ENCODE measurements at places on chromosomes 13 and 19.

- no peak for DNase-seq
Measured at GRCh38 chr13:72696579-72696978, 30.9 kb downstream of the MZT1 start.

DNA sequence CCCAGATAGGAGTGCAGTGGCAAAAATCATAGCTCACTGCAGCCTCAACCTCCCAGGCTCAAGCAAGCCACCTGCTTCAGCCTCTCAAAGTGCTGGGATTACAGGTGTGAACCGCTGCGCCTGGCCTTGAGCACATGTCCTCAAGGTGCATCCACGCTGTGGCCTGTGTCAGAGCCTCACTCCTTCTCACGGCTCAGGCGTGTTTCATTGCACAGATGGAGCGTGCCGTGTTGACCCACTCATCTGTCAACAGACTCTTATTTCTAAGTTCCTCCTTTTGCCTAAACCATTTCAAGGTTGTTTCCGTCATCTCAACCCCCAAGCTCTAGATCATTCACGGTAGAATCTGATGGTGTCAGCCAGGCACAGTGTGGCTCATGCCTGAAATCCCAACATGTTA lies 28.2 kb downstream of the ATP8B3 start:
- no peak for DNase-seq

DNA sequence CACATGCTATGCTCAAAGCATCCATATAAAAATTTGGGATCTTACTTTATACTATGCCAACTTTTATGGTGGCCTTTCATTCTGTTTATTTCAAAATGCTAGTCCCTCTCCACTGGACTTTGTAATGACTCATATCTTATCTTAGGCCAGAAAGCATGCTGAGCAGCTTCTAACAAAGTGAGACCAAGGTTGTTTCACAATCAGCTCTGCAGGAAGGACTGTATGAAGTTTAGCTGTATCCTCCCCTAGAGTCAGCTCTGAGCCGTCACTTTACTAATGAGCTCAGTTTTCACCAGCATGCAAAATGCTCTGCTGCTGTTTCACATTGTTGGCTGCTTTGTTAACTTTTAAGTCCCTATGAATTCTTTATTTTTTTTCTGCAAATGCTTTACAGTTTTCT lies 1608.8 kb downstream of the OLFM4 start:
- no peak for DNase-seq

- DNase-seq: no peak
Measured at GRCh38 chr19:41377977-41378709, 1.8 kb downstream of the TMEM91 start.

- DNase-seq: no peak
Measured at GRCh38 chr13:99968521-99969452, 2.8 kb downstream of the ZIC5 start.

All from breast epithelium (tissue), 4 donors.